ENCODE measurements at places on chromosomes 12 and 14.

DNA sequence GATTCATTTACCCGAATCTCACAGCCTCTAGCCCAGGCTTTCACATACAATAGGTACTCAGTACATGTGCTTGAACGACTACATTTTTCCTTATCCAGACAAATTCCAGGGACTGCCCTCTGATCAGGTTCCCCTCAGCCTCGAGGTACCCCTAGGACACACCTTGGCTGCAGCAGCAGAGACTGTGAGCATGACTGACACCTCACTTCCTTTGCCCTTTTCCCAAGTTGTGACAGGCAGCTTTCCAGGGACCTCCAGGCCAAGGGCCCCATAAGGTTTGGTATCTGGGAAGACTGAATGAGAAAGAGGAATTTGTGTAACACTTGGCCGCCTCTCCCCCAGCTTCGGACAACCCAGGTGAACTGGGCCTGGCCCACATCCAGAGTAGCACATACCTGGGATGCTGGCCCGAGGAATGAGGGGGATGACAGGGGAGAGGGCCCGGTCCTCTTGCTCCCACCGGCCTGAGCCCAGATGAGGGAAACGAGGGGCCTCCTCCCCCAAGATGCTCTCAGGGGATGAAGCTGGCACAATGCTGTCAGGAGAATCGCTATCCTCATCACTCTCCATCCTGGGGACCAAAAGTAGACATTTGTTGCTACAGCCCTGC is 10.2 kb upstream of the PRKAG1 start:
- no peak for DNase-seq

DNA sequence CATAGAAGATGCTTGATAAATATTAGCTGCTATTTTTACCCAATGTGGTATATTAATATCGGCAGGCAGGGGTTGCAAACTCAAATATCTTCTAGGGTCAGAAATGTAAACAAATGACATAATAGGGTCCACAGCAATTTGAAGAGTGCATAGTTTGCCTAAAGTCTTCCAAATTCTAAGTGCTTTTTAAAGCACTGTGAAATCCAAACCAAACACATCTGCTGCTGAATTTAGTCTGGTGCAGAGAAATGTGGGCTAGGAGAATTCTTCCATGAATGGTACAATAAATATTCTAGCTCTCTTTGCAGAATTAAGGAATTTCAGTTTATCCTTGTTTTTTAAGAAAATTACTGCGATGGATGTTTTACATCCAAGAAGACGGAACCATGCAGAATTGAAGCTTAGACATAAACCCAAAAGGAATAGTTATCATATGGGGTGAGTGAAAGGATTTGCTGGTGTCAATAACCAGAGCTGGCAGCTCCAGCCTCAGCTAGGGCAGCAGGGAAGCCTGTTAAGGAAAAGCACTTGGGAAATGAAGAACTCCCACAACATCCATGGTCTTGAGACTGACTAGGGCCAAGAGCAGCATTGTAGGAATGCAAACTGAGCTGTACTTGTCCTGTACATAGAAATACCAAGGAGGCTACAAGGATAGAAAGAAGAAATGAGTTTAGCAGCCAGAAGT is 65.5 kb downstream of the PTPRR start:
- no peak for DNase-seq

DNA sequence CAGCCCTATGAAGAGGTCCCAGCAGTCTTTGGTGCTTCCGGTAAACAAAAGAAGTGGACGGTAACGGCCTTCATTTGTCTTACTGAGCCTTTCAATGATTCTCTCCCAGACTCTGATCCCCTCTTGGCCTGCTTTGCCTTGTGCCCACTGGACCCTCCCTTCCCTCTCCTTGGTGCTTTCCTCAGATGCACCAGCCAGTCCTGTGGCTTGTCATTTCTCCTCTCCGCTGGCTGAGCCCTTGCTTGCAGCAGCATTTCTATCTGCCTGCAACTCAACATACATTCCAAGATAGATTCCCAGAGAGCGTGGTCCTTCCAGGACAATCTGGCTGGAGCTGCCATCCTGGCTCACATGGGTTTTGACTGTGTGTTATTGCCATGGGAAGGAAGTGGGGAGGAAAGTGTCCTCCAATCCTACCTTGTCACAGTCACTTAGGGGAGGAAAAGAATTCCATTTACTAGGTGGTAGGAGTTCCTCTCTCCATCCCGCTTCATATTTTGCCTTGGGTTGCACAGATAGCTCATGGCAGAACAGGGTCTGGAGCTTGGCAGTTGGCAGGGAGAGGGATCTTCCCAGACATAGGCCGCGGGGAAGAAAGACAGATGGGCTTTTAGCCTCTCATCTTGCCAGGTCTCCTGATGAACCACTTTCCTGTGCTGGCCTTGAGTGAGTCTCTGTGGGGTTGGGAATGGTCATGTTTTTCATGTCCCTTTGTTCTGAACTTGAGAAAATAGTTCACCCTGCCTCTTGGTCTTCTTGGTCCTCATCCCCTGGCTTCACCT is 92.8 kb upstream of the KCNA1 start:
- no peak for DNase-seq

DNA sequence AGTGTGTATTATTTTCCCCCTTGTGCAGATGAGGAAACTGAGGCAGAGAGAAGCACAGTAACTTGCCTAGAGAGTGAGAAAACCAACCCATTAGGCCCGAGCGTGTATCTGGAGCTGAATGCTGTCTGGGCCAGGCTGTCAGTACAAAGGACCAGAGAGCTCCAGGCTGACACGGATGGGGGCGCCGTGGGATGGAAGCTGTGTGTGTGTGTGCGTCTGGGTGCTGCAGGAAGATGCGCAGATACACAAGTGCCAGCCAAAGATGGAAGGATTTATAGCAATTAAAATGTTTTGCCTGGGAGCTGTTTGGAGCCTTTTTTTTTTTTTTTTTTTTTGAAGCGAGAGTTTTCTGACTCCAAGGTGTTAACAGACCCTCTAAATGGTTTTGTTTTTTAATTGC is 53.7 kb upstream of the GPATCH2L start:
- DNase-seq: no peak

DNA sequence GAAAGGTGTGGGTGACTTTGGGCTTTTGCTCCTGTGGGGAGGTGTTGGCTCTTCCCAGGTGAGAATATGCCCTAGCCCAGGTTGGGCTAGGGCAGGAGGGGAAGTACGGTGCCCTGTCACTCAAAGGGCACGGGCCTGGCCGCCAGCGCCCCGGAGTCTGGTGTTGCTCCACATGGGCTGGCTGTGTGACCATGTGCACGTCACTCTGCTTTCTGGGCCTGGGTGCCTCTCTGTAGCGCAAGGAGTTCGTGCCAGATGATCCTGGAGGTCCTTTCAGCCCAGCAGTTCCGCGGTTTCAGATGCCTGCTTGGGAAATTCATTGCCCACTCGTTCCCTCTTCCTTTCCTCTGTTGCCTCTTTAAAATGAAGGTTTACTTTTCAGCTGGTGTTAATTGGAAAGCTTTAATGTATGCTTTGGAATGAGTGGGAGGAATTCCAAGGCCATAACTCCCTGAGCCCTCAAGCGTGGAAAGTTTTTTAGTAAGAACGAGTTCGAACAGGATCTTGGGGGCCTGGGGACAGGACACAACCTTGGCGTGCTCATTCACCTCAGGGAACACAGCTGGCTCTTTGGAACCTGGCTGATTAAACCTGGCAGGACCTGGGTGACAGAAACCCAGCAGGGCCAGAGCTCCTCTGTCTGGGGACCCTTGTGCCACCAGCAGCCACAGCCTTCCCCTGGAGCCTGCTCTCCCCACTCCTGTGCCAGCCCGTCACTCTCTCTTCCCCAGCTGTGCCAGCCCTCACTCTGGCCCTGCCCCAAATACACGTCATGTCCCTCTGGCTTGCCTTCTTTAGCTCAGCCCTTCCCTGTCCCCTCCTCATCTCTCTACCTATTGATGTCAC is 42.8 kb downstream of the TSPAN9 start:
- DNase-seq: no peak
